NCI-H1092 (cell line): ENCODE measurements at places on chromosomes 3 and 15.

GRCh38 chr15:31389576-31389975 is 62.9 kb downstream of the KLF13 start:
- no peak for DNase-seq

DNA sequence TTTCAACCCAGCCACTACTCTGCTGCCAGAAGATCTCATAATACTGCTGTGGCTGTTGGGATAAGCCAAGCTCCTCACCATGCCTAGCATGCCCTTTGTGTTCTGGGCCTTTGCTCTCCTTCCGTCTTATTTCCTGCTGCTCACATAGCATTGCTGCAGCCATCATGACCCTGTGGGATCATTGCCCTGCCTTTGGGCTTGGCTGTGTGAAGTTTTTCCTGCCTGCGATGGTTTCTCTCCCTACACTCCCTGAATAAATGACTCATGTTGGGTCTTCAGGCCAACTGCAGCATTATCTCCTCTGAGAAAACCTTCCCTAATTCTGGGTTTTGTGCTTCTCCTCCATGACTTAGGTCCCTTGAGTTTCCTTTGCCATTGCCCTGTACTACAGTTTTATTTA is 20.8 kb upstream of the TRA2B start:
- no peak for DNase-seq

DNA sequence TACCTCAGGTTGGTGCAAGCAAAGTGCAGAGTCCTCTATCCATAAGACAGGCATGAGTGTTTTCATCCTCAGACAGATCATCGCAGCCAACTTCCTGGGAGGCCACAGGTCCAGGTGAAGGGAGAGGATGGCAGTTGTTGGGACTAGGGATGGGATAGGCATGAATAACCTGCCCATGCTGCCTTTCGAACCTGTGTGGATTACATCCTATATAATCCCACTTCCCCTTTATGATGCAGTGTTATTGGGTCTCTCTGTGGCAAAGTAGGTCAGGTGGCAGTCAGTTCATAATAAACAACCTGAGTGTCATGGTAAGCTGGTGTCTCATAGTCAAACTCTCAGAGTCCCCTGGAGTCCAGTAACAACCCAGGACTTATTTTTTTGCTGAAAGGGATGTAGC is 40.4 kb downstream of the CCR3 start:
- no peak for DNase-seq

DNA sequence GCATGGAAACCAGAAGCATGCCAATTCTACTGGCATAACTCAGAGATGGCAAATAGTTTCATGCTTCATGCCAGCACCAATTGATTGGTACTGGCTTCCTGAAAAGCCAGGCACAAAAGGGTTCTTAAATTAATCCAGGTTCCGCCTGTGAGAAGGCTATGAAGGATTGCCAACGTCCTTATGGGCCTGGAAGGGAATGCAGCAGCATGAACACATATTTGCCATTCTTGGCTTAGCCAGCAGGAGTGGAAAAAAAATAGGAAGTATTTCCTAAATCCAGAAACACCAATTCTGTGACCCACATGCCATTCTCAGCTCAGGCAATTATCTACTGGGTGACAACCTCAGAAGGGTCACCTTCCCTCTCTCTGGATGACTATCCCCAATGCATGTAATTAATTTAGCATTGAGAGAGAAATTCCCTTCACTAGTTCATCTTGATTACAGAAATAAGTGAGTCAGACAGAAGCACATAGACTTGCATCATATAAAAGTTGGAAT is 36.0 kb downstream of the ADAMTS9 start:
- DNase-seq, result no peak

DNA sequence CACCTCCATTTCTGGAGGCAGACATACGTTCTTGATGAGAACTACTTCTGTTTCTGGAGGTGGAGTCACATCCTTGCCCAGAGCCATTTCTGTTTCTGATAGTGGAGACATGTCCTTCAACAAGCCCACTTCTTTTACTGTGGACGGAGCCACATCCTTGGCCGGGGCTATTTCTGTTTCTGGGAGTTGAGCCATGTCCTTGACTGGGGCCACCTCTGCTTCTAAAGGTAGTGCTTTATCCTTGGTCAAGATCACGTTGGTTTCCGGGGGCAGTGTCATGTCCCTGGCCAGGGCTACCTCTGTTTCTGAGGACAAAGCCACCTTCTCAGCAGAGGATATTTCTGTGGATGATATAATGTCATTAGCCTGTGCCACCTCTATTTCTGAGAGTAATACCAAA is 100.0 kb downstream of the MAP4 start:
- no peak for DNase-seq

DNA sequence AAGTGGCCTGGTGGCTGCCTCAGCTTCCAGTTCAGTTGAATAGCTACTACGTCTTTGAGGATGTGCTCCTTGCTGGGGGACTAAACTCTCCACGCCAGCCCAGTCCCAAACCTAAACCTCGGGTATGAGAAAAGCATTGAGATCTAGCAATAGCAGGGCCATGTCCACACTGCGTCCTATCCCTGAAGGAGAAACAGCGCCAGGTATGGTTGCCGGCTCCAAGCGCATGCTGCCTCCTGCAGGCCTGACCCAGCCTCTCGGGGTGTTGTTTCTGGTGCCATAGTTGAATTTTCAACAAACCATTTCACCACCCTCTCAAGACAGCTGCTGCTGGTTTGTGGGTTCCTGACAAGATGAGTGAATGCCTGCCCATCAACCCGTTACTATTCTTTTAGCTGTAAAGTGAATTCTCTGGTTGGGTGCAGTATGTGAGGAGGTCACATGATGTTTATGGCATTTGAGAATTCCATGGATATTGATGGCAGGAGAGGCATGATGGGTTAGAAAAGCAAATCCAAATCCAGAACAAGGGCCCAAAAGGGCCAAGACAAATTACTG is 13.0 kb upstream of the SLC28A1 start:
- DNase-seq, result no peak

DNA sequence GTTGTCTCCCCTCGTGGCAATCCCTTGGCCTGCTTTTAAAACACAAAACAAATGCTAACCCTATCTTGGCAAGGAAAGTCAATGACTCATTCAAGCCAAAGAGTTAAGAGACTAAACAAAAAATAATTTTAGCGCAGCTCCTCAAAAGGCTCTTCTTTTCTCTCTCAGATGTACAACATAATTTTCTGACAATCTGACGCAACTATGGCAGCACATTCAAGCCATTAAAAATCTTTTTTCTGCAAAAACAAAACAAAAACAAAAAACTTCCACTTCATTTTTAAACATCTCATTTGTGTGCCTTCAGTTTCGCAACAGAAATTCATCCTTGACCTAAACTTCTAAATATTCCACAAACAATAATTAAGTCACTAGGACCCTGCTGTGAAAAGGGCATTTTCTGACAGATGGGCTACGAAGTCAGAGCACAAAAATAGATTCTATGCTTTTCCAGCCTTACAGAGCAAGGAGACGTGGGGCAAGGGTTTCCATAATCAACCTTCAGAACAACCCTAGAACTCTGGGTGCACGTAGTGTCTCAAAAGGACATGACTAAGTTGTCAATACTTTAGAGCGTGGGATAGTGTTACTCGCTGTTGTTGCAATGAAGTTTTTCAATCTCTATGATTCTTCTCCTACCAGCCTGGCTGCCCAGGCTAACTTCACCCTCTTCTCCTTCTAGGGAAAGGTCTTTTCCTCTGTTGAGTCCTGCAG is 84.3 kb downstream of the MB21D2 start:
- no peak for DNase-seq

GRCh38 chr3:61685755-61686154 is 124.4 kb downstream of the PTPRG start:
- DNase-seq, result peak; percentile 74

- DNase-seq, result no peak
Observed at GRCh38 chr3:11567516-11568467, 75.9 kb downstream of the VGLL4 start.

DNA sequence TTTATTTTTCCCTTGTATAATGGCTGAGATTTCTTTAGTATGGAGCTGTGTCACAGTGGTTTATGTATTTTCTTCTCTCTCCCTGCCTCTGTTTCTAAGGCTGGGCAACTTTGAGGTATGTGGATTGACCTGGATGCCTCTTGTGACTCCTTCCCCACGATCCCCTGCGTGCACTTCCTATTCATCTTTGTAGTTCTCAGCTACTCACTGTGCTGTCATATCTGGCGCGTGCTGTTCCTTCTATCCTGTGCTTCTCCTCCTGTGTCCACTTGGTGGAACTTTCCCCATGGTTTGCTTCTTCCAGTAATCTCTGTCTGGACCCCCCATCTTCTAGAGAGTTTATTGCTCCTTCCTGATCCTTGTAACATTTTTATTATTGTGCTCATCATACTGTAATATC is 97.3 kb downstream of the AKAP13 start:
- no peak for DNase-seq

- DNase-seq, result no peak
Observed at GRCh38 chr3:42216931-42217333, 49.1 kb downstream of the CCK start.

GRCh38 chr3:194161131-194162045 is 25.4 kb downstream of the HES1 start:
- no peak for DNase-seq

GRCh38 chr3:152718810-152719209 is 116.1 kb upstream of the P2RY1 start:
- DNase-seq, result no peak

DNA sequence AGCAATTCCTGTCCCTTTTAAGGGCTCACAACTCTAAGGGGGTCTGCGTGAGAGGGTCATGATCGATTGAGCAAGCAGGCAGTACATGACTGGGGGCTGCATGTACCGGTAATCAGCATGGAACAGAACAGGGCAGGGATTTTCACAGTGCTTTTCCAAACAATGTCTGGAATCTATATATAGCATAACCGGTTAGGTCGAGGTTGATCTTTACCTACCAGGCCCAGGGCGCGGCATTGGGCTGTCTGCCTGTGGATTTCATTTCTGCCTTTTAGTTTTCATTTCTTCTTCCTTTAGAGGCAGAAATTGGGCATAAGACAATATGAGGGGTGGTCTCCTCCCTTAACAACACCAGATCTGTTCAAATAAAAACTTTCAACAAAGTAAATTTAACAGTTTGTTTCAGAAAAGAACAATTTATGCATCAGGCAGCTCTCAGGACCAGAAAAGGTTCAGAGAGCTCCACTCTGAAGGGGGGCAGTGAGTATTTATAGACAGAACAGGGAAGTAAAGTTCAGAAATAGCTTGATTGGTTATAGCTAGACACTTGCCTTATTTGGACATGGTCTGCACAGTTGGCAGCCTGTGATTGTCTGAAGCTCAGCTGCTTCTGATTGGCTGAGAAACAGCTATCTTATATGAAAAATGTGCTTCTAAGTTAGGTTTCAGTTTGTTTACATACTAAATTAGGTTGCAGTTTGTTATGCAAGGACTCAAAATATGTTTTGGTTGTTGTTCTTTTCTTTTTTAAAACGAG is 17.2 kb upstream of the B4GALT4 start:
- no peak for DNase-seq

DNA sequence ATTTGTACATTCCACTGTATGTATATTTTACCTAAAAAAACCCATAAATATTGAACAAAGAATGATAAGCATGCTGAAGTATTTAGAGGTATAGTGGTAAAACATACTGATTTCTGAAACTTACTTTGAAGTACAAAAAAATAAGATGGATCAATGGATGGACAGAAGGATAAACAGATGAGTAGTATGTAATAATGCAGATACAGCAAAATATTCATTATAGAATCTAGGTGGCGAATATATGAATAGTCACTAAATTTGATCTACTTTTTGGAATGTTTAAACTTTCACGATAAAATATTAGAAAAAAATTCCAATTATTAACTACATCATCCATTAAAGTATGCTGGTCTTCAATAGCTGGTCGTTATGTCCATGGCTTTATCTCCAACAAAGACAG is 51.9 kb upstream of the GNB4 start:
- DNase-seq, result no peak

DNA sequence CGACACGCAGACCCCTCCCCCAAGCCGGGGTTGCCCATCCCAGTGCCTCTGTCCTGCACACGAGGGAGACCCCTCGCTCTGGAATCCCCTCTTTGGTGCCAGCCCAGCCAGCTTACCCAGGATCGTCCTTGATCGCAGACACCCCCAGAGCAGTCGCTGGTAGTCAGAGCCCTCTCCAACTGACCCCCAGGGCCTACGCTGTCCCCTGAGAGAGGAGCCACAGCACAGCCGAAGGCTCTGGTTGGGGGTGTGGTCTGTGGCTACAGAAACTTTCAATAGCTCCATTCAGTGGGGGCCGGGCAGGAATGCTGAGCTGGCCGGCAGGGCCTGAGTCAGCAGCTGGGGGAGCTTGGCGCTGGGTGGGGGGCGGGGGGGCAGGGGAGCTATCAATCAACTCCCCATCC is at the start of gene LCTL:
Gene LCTL, minus strand, starts transcription at position 258 of the 404 bp plus-strand sequence. CDS start 633 bp downstream, outside the sequence.
- DNase-seq, result no peak

DNA sequence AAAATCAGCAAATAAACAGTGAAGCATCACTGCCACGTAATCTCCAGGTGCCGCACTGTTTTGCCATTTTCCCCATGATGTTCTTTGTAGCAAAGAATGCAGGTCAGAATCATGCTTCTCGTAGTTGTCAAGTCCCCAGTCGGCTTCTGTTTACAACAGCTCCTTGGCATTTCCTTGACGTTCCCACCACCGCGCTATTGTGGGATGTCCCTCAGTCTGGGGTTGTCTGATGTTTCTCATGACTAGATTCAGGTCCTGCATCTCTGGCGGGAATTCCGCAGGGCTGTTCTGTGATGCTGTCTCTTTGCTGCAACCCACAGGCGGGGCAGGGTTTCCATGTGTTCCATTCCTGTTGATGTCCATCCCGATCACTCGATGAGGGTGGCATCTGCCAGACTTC is 117.9 kb upstream of the SMAD3 start:
- DNase-seq, result no peak

DNA sequence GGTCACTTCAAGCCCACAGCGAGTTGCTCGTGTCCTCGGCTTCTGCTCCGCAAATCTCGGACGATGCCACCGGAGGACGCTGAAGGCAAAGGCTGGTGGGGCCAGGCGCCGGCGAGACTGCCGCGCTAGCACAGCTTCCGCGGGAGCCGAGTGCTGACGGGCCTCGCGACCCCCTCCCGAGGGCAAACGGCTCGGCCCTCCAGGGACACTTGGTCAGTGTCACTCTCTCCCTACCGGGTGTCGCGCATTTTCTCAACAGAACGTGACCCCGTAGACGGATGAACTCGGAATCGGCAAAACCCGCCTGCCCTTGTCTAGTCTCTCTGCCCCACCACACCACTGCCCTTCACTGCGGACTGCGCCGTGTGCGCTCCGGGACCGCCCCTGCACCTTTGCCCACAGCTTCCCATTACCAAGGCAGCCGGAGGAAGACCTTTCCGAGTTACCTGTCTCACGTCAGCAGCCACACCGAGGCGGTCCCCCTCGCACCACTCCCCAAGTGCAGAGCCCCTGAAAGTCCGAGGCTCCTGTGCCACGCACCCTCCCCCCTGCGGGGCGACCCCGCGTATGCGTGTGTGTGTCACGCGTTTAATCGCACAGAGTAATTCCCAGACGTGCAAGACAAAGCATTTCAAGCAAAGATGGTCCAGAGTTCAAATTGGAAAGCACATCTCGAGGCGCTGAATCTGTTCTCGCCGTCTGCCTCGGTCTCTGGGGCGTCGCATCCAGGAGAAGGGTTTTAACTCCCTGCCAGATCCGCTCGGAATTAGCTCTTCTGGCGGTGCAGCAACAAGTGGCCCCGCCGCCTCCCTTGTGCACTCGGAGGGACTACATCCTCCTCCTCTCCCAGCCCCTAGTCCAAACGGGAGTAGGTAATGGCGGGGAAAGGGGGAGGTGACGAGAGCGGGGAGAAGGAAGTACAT is 245.0 kb upstream of the TOPAZ1 start:
- peak; percentile 46 for DNase-seq

- DNase-seq, result no peak
Observed at GRCh38 chr3:61783993-61784718, 222.8 kb downstream of the PTPRG start.

GRCh38 chr3:169809230-169809795 is 3.4 kb upstream of the LRRIQ4 start:
- no peak for DNase-seq

- DNase-seq, result peak; percentile 82
Observed at GRCh38 chr3:139533781-139534454, 5.6 kb downstream of the RBP1 start.
